ENCODE measurements at places on chromosomes 1 and 21. TPM values are rescaled to one million over a fixed set of nuclear protein-coding genes. Genes with fewer than 3 reads are reported as not detected.

Gene OR10X1
- not detected for total RNA-seq

DNA sequence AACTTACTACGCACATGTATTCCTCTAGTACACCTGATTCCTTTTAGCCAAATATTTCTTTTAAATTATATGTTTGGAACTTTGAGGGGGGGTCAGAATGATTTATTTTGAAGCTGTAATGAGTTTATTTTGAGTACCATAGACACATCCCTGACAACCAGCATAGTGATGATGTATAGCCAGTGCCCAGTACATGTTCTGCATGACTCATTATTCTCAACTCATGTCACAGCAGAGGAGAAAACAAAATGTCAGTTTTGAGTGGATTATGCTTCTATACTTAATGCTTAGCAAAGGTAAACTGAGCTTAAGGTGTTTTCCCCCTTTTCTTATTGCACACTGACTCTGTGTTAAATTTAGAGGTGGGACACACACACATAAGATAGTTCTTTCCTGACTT lies 22.4 kb upstream of the LEPR start:
- no peak for DNase-seq

DNA sequence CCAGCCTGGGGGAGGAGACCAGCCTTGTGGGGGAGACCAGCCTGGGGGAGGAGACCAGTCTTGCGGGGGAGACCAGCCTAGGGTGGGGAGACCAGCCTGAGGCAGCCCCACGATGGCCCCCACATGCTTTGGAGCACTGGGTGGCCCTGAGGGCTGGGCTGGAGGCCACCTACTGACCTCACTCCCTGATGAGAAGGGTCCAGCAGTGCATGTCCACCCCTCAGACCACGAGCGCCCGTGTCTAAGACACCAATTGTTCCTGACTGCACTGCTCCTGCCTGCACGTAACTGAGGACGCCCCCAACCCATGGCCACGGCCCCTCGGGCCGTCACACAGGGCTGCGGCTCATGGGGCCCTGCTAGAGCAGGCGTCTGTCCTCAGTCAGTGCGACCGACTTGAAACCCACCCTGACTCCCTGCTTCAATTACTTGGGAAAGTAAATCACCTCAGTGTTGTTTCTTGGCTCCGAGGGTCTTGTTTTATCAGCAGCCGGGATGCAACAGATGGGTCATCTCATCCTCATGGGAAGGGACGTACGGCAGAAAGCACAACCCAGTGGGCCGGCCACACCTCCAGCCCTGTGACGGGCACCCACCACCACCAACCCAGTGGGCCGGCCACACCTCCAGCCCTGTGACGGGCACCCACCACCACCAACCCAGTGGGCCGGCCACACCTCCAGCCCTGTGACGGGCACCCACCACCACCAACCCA lies at the start of gene SPATC1L:
TSS of gene SPATC1L (minus strand) at position 550 of the 715 bp plus-strand sequence. CDS start 1,643 bp downstream, outside the sequence.
- peak; percentile 61 for DNase-seq

GRCh38 chr1:109404838-109405237 lies 7.1 kb upstream of the SORT1 start:
- DNase-seq = no peak
